ENCODE measurements at places on chromosomes 3 and 15. TPM values are rescaled to one million over a fixed set of nuclear protein-coding genes. Genes with fewer than 3 reads are reported as not detected.

The CERS3 gene
- 0.60 TPM for total RNA-seq

The CHRNB4 gene
- total RNA-seq: not detected

The VIPR1 gene
- 6.7 TPM for total RNA-seq

The EOMES gene
- total RNA-seq: 0.25 TPM

DNA sequence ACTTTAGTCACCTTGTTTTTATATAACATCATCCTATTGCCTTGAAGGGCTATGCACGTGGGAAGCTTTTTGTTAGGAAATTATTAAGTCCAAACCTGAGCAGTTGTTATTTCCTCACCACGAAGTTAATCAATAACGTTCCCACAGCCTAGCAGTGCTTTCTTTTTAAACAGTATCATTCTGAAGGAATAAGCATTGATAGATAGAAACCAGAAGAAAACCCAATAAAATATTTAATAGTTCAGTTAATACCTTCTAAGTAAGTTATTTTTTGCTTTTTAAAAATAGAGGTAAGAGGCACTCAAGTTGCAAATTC lies 149.3 kb downstream of the KCNMB2 start:
- no peak overlapping the region for H3K4me3 ChIP-seq
- no peak for DNase-seq
- no peaks in the 10 kb centered on the region for H3K27me3 ChIP-seq
- no peak overlapping the region for H3K27ac ChIP-seq
- H3K4me1 ChIP-seq: no peaks in the 10 kb centered on the region

- DNase-seq: no peak
- peaks cover 2% of the 10 kb centered on the region for H3K27me3 ChIP-seq
- H3K27ac ChIP-seq: no peak overlapping the region
- H3K36me3 ChIP-seq: no peaks in the 10 kb centered on the region
Measured at GRCh38 chr15:75786575-75786947, 56.7 kb upstream of the UBE2Q2 start.

DNA sequence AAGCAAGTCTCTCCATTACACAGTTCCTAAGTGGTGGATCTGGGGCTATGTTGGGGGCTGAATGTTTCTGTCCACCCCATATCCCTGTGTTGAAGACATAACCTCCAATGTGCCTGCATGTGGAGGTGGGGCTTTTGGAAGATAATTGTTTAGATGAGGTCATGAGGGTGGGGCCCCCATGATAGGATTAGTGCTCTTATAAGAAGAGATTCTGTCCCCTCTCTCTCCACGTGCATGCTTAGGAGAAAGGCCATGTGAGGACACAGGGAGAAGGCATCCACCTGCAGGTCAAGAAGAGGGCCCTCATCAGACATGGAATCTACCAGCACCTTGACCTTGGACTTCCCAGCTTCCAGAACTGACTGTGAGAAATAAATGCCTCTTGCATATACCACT lies 231.0 kb upstream of the CHRNA7 start:
- peaks cover 2% of the 10 kb centered on the region for H3K4me1 ChIP-seq
- H3K27me3 ChIP-seq: no peaks in the 10 kb centered on the region
- no peak overlapping the region for H3K27ac ChIP-seq
- no peak for DNase-seq
- H3K4me3 ChIP-seq: no peak overlapping the region
- H3K36me3 ChIP-seq: no peaks in the 10 kb centered on the region

GRCh38 chr3:28317438-28318022 lies 31.0 kb upstream of the ZCWPW2 start:
- no peak overlapping the region for H3K27ac ChIP-seq
- no peak overlapping the region for H3K4me3 ChIP-seq
- peaks cover 4% of the 10 kb centered on the region for H3K4me1 ChIP-seq
- peaks cover 19% of the 10 kb centered on the region for H3K36me3 ChIP-seq

Measured in activated CD4-positive, alpha-beta T cell treated with anti-CD3 and anti-CD28 coated beads for 36 hours (primary cell).